ENCODE measurements at places on chromosomes 4 and X. TPM values are rescaled to one million over a fixed set of nuclear protein-coding genes. Genes with fewer than 3 reads are reported as not detected.

Gene SULT1E1
- total RNA-seq = not detected

Gene LDB2
- not detected for total RNA-seq

Gene PRDM5
- total RNA-seq = 3.3 TPM

Gene MED12
- 13.9 TPM for total RNA-seq

Gene MAGEA8
- total RNA-seq = not detected

Gene GC
- total RNA-seq = not detected

Gene NXT2
- 8.8 TPM for total RNA-seq

Gene P2RY4
- total RNA-seq = not detected

Gene CYLC1
- not detected for total RNA-seq

Gene SLC49A3
- total RNA-seq = 0.15 TPM

Gene WNK3
- not detected for total RNA-seq

Gene UGT2B17
- not detected for total RNA-seq

Gene FRAS1
- total RNA-seq = 1.8 TPM

Measured in A549 treated with CORT108297 at 1 μM for 4 hours (cell line).